Activated gamma-delta T cell treated with Interleukin-2 at 50 U/mL for 16 hours (primary cell): ENCODE measurements at places on chromosomes 13 and 19.

DNA sequence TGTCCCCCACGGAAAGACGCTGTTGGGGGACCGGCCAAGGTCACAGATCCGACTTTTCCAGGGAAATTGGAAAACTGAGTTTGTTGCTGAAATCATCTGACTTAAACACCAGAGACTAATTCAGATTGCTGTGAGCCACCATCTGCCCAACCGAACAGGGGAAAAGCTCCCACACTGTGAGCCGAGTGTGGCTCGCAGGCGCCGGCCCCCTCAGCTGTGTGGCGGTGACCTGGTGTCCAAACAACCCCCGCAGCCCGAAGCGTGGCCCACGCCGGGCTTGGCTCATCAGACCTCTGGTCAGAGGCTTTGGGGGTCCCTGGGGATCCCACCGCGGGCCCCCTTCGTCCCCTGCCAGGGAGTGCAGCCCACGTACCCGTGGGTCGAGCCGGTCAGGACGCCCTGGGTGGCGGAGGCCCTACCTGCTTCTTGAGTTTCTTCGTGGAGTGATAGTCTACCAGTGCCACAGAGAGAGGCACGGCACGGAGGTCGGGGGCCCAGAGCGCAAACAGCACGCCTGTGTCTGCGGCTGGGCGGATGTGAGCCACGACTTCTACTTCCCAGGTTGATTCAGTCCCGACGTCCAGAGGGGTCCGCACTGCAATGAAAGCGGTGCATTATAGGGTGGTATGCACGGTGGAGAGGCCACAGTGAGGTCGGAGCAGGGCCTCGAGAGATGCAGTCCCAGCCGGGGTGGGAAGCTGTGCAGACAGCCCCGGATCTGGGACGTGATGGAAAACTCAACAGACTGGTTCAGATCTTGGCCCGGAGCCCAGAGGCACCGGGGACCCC lies 40.7 kb downstream of the GAS6 start:
- no peak for DNase-seq

DNA sequence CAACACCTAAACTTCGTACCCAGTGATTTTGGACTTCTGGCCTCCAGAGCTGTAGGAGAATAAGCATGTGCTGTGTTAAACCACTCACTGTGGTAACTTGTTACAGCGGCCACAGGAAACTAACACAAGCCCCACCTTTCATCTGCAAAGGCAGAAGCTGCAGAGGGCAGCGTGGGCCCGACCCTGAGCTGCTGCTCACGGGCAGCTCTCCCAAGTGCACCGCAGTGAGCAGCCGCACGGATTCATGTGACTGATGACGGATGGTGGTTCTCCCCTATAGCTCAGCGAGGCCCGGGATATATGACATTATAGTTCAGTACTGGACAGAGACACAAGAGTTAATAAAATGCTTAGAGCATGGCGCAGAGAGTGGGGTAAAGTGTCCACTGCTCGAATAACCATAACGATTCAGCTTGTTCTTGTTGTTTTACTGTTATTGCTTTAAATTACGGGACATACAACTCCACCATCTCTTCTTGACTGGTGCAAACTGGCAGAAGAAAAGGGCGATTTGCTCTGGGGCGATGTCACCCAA lies 21.9 kb downstream of the VRK3 start:
- DNase-seq, result no peak

DNA sequence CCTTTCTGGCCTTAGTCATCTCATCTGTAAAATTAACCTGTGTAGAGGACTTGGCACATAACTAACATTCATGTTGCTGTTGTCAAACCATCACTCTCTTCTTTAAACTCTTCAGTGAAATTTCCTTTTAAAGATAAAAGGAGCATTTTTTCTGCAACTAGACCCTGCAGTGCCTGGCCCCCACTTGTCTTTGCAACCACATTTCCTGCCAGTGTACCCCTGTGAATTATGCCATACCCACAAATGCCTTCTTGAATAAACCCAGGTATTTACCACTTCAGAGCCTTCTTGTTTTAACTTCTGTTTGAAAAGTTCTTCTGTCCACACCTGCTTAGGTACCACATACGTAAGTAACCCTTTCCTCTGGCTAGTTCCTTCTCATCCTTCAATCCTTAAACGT lies 118.8 kb downstream of the CDK8 start:
- DNase-seq, result peak; percentile 6

DNA sequence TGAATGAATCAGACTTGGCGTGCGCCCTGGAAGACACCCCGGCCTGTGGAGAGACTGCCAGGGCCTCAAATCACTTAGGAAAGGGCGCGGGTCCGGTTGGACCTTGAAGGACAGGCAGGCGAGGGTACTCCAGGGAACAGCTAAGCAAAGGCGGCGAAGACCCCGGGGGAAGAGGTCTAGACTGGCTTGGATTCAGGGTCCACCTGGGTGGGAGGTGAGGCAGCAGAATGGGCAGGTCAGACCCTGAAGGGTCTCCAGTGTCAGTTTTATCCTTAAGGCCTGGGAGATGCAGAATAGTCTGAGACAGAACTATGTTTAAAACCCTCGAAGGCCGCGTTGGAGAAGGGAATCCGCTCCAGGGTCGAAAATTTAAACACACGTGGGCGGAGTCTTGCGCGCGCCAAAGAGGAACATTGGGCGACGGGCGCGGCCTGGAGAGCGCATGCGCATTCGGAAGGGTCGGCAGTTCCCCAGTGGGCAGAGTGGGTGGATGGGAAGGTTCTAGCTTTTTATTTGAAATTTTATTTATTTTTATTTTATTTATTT lies 567 bp upstream of the SMG9 start:
- DNase-seq, result peak; percentile 72

- no peak for DNase-seq
Observed at GRCh38 chr13:85853161-85853894, 54.1 kb upstream of the SLITRK6 start.

DNA sequence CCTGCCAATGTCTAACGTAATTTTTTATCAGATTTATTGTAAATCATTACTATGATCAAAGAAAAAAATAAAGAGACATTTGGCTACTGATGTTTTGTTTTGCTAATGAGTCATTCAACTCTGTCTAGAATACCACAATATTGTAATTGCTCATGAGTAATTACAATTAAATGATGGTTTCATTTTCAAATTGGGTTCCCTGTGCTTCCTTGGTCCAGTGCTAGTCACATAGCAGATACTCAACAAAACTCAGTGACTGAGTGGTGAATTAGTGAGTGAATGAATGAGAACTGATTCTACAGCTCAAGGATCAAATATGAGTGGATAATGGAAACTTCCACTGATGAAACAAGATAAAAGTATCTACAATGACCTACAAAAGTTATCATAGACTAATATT lies 304.7 kb downstream of the POU4F1 start:
- DNase-seq, result no peak

DNA sequence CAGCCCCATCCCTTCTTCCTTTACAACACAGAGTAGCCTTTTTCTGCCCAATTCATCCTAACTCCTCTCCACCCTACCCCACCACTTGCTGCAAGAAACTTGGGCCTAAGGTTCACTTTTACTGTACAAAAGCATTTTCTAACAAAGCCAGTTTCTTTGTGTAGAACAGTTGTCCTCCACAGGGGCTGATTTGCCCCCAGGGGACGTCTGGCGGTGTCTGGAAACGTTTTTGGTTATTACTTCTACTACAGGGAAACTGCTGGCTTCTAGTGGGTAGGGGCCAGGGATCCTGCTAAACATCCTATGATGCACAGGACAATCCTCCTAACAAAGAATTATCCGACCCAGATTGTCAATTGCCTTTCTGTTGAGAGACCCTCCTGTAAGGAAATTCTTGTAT lies 7.3 kb upstream of the LMO7 start:
- DNase-seq, result no peak

GRCh38 chr19:55258476-55258827 lies 365 bp downstream of the PPP6R1 start:
- DNase-seq, result peak; percentile 37

DNA sequence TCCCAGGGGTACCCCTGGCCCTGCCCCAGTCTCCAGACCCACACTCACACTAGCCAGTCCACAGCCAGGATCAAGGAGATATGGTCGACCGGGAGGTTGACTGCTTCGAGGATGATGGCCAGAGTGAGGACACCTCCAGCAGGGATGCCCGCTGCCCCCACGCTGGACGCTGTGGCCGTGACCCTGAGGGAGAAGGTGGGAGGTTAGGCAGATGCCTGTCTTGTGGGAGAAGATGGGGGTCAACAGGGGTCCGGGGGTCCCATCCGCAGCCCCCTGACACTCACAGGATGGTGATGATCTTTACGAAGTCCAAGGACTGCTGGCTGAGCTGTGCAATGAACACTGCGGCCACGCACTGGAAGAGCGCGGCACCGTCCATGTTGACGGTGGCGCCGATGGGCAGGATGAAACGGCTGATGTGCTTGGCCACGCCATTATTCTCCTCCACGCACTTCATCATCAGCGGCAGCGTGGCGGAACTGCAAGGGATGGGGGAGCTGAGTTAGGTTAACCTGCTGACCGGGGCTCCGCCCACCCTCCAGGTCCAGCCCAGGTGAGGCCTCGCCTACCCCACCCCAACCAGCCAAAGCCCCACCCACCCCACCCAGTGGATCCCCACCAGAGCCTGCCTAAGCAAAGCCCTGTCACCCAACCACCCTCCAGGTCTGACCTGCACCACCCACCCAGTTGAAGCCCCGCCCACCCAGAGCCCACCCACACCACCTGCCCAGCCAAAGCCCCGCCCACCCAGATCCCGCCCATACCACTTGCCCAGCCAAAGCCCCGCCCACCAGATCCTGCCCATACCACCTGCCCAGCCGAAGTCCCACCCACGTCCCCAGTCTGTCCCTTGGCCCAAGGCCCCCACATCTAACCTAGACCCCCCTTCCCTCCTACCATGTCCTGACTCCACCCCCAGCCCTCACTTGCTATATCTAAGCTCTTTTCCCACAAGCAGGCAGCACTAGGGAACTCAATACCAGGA lies 11.2 kb downstream of the SLC1A5 start:
- no peak for DNase-seq
